ENCODE measurements at places on chromosomes 13 and 19. TPM values are rescaled to one million over a fixed set of nuclear protein-coding genes. Genes with fewer than 3 reads are reported as not detected.
A peak's percentile ranks its signal among the peaks of the same experiment; 100 is the strongest.

GRCh38 chr13:92054389-92054788 lies 656.0 kb downstream of the GPC5 start:
- no peak for DNase-seq

- no peak for DNase-seq
Observed at GRCh38 chr13:52925775-52926285, 77.4 kb upstream of the PCDH8 start.

Gene MAP4K1
- 0.43 TPM for total RNA-seq

DNA sequence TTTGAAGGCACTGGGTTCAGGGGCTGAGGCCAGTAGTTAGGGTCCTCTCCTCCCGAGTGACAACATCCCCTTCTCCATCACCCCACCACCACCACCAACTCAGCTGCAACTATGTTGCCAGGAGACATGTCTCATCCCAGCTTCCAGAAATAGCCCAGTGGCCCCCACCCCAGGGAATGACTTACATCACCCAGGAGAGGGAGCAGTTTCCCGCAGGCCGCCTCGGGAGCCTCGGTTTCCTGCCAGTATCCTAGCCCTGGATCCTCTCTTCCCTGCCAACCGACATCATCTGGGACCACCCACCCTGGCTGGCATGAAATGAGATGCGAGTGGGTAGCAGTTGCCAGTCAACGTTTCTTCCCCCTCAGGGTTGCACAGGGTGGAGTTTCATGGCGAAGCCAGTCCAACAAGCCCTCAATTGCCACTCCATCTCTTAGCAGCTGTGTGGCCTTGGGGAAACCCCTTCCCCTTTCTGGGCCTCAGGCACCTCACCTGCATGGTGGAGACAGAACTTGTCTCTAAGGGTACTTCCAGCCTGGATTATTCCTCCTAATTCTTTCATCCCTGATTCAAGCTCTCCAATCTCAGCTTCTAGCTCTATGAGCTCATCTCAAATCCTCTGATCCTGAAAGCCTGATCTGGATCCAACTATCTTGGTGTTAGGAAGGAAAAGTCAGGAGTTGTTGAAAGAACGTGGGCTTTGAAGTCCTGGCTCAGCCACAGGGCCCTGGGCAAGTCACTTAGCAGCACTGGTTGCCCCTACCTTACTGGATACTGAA lies 3.9 kb upstream of the GSK3A start:
- no peak for DNase-seq

DNA sequence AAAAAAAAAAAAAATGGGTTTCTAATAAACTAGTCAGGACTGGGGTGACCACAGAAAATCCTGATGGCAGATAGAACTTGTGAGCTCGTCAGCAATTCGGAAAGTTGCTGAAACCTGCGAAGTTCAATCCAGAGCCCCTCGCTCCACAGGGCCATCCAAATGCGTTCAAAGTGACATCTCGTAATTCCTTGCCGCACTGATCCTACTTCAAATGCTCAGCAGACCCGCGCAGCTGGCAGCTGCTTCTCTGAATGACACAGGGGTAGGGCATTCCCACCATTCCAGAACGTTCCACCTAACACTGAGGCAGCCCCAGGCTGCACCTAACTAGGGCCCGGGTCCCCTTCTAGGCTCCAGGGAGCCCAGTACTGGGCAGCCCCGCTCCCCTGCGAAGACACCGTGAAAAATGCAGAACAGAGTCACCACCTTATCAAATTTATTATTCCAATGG lies 4.8 kb upstream of the DAPK3 start:
- DNase-seq: no peak

DNA sequence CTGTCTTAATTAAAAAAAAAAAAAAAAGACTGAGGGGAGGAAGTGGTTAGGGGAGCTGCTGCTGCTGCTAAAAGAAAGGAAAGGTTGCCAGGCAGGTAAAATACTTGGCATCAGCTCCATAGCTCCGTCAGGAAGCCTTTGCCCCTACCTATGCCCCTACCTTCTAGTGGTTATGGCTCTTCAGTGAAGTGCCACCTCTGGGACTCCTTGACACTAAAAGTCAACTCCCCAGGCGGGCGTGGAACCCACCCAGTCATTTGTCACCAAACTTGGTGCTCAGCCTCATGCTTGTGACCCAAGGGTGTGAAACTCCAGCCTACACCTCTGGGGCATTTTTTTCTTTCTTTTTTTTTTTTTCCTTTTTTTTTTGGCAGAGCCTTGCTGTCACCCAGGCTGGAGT lies 4.9 kb upstream of the NECTIN2 start:
- no peak for DNase-seq

DNA sequence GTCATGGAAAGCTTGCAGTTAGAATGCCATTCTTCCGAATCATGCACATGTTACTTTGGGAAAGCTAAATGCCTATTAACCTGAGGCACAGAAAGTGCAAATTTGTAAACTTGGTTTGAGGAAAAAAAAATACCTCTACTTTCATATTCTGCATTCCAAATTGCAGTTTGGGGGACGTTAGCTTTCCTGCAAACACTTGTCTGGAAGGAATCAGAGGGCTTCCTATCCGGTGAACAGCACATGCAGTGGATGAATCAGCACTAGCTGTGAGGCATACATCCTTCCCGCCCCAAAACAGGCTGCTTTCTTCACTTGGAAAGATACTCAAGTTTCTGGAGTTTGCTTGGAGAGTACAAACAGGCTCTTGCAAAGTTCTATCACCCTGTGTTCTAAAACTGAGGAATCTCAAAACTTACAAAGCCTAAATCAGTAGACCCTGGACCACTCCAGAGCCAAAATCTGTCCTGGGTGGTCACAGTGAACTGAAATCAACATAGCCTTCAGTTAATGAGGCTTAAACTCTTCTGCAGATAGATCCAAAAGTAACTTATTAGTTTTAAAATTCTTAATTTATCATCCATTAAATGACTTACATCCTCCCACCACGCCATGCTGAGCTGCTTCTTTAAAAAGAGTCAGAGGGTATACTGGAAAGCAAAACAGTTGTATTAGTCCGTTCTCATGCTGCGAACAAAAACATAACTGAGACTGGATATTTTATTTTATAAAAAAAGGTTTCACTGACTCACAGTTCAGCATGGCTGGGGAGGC lies 802.3 kb upstream of the ARGLU1 start:
- DNase-seq: peak; percentile 71

- no peak for DNase-seq
Observed at GRCh38 chr19:10625003-10625761, at the start of gene SLC44A2. Gene SLC44A2, plus strand, starts transcription at chr19:10625553. Its CDS starts 81 bp downstream, at chr19:10625634.

Gene PRR12
- 6.7 TPM for total RNA-seq

- no peak for DNase-seq
Observed at GRCh38 chr13:104011505-104012241, 945.5 kb upstream of the SLC10A2 start.
